ENCODE measurements at places on chromosomes 2 and 18. TPM values are rescaled to one million over a fixed set of nuclear protein-coding genes. Genes with fewer than 3 reads are reported as not detected.

- no peak overlapping the region for H3K4me3 ChIP-seq
- no peaks in the 10 kb centered on the region for H3K4me1 ChIP-seq
- H3K27me3 ChIP-seq: no peaks in the 10 kb centered on the region
- DNase-seq: no peak
- H3K36me3 ChIP-seq: no peaks in the 10 kb centered on the region
Observed at GRCh38 chr2:98390571-98391476, 44.6 kb downstream of the CNGA3 start.

DNA sequence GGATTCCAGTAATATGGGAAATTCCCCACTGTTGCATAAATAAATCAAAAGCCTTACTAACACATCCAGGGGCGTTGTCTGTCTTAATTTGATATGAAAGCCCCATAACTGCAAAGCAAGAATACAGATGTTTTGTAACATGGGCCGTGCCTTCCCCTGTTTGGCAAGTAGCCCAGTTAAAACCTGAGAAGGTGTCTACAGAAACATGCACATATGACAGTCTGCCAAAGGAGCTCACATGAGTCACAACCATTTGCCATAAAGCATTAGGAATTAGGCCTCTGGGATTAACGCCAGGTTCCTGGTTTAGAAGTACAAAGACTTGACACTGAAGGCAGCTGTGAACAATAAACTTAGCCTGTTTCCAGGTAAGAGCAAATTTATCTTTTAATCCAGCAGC is 43.1 kb upstream of the LONRF2 start:
- peak; percentile 13 for DNase-seq
- H3K36me3 ChIP-seq: no peaks in the 10 kb centered on the region
- no peak overlapping the region for H3K27ac ChIP-seq
- no peaks in the 10 kb centered on the region for H3K4me1 ChIP-seq

- H3K4me3 ChIP-seq: no peak overlapping the region
- no peak for DNase-seq
Observed at GRCh38 chr18:21689736-21690135, 14.8 kb downstream of the ABHD3 start.

- no peak for DNase-seq
- peaks cover 11% of the 10 kb centered on the region for H3K4me1 ChIP-seq
- no peak overlapping the region for H3K27ac ChIP-seq
- H3K4me3 ChIP-seq: no peak overlapping the region
- H3K27me3 ChIP-seq: peaks cover 5% of the 10 kb centered on the region
- no peaks in the 10 kb centered on the region for H3K36me3 ChIP-seq
Observed at GRCh38 chr2:70949086-70949485, 13.4 kb downstream of the ATP6V1B1 start.

GRCh38 chr18:66440433-66440832 is 163.5 kb downstream of the CDH19 start:
- H3K36me3 ChIP-seq: no peaks in the 10 kb centered on the region
- H3K4me1 ChIP-seq: peaks cover 7% of the 10 kb centered on the region
- no peak for DNase-seq
- no peak overlapping the region for H3K27ac ChIP-seq
- H3K4me3 ChIP-seq: no peak overlapping the region
- H3K27me3 ChIP-seq: no peaks in the 10 kb centered on the region

GRCh38 chr2:189249171-189249570 is 69.6 kb upstream of the COL5A2 start:
- H3K27me3 ChIP-seq: no peaks in the 10 kb centered on the region
- no peak overlapping the region for H3K4me3 ChIP-seq
- no peak for DNase-seq
- H3K36me3 ChIP-seq: no peaks in the 10 kb centered on the region
- peaks cover 6% of the 10 kb centered on the region for H3K4me1 ChIP-seq

- no peak overlapping the region for H3K4me3 ChIP-seq
- no peak overlapping the region for H3K27ac ChIP-seq
- no peaks in the 10 kb centered on the region for H3K27me3 ChIP-seq
- no peaks in the 10 kb centered on the region for H3K36me3 ChIP-seq
- no peaks in the 10 kb centered on the region for H3K4me1 ChIP-seq
- DNase-seq: no peak
Observed at GRCh38 chr18:78673516-78674321, 305.9 kb upstream of the SALL3 start.

DNA sequence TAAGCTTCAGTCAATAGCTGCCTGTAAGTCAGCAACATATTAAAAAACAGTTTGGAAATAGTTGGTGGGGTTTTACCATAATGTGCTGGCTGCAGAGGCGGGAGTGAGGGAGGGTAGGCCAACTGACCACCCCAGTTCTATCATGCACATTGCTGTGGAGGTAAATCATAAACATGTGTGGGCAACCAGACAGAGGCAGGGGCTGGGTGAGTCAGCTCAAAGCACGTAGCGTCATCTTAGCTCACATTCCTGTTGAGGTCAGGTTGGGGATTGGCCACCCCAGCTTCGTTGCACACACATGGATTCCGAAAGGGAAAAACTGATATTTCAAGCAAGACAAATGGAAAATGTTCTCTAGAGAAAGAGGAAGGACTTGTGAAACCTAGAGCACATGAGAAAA is 19.5 kb downstream of the GPR45 start:
- no peak overlapping the region for H3K27ac ChIP-seq
- no peaks in the 10 kb centered on the region for H3K36me3 ChIP-seq
- peak; percentile 21 for DNase-seq
- H3K4me1 ChIP-seq: peaks cover 2% of the 10 kb centered on the region
- H3K27me3 ChIP-seq: no peaks in the 10 kb centered on the region

- DNase-seq: no peak
- H3K27ac ChIP-seq: no peak overlapping the region
- no peaks in the 10 kb centered on the region for H3K27me3 ChIP-seq
- no peak overlapping the region for H3K4me3 ChIP-seq
- H3K4me1 ChIP-seq: no peaks in the 10 kb centered on the region
Observed at GRCh38 chr18:68693091-68693815, 21.7 kb downstream of the TMX3 start.

DNA sequence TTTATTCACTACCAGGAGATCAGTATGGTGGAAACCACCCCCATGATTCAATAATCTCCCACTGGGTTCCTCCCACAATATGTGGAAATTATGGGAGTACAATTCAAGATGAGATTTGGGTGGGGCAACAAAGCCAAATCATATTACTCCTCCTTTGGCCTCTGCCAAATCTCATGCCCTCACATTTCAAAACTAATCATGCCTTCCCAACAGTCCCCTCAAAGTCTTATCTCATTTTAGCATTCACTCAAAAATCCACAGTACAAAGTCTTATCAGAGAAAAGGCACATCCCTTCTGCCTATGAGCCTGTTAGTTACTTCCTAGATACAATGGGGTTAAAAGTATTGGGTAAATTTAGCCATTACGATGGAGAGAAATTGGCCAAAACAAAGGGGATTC is 989.5 kb upstream of the CNTNAP5 start:
- no peaks in the 10 kb centered on the region for H3K4me1 ChIP-seq
- H3K27me3 ChIP-seq: 0 out of 2 replicates have a peak, but pooled peaks cover 5% of the 10 kb centered on the region
- no peak overlapping the region for H3K27ac ChIP-seq
- H3K36me3 ChIP-seq: no peaks in the 10 kb centered on the region
- no peak overlapping the region for H3K4me3 ChIP-seq

DNA sequence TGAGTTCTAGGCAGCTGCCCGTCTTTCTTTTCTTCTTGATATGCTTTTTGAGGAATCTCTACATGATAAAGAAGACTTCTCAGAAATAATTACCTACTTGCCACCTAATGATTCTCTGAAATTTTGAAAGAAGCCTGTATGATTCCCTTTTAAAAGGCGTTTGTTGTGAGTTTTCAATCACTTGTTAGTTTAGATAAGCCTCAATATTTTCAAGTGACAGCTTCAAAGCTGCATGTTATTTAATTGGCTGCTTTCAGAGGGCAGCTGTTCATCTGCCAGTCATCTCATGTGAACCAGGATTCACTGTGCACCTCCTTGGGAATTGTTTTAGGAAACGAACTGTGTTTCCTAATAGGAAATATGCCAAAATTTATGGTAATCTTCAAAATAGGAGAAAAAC is 938.1 kb downstream of the CPS1 start:
- no peaks in the 10 kb centered on the region for H3K27me3 ChIP-seq
- H3K36me3 ChIP-seq: no peaks in the 10 kb centered on the region
- no peak overlapping the region for H3K27ac ChIP-seq

GRCh38 chr2:211045025-211045424 is 488.6 kb downstream of the CPS1 start:
- H3K27me3 ChIP-seq: no peaks in the 10 kb centered on the region
- H3K36me3 ChIP-seq: no peaks in the 10 kb centered on the region
- no peak overlapping the region for H3K4me3 ChIP-seq
- no peak for DNase-seq
- no peak overlapping the region for H3K27ac ChIP-seq

DNA sequence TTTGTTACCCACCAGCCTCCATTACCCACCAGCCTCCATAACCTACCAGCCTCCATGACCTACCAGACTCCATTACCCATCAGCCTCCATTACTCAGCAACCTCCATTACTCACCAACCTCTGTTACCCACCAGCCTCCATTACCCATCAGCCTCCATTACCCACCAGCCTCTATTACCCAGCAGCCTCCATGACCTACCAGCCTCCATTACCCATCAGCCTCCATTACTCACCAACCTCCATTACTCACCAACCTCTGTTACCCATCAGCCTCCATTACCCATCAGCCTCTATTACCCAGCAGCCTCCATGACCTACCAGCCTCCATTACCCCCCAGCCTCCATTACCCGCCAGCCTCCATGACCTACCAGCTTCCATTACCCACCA is 133.3 kb upstream of the HS6ST1 start:
- H3K27me3 ChIP-seq: no peaks in the 10 kb centered on the region
- H3K36me3 ChIP-seq: no peaks in the 10 kb centered on the region
- no peaks in the 10 kb centered on the region for H3K4me1 ChIP-seq

DNA sequence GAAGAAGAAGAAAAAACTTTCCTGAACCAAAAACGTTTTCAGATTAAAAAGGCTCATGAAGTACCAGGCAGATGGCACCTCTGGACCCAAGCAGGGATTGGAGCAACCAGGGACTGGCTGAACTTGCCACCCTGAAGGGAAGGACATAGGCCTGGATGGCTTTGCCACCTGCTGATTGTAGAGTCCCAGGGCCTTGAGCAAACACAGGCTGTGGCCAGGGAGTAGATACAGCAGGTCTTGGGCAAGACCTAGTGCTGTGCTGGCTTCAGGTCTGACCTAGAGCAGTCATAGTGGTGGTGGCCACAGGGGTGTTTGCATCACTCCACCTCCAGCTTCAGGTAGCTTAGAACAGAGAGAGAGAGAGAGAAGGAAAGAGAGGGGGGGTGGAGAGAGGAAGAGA is 231.5 kb upstream of the FBXO11 start:
- 0 out of 2 replicates have a peak, but pooled peaks cover 7% of the 10 kb centered on the region for H3K27me3 ChIP-seq
- no peak overlapping the region for H3K27ac ChIP-seq
- DNase-seq: no peak

DNA sequence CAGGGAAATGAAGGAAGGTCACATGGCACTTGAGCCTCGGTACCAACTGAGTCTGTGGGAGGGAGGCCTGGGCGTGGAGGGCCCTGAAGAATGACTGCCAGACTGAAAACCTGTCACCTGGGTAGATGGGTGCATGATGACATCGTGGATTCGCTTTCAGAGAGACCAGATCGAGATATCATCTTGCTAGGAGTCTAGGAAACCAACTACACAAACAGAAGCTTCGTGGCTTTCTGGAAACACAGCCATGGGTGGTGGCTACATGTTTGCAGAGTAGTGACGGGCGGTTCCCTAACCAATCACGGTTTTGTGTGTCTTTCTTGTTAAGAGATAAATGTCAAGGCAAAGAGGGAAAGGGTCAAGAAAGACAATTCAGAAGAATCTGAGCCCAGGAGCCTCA is 155.0 kb downstream of the EIPR1 start:
- no peak overlapping the region for H3K27ac ChIP-seq
- no peak for DNase-seq
- H3K36me3 ChIP-seq: no peaks in the 10 kb centered on the region

- H3K4me1 ChIP-seq: no peaks in the 10 kb centered on the region
- H3K27me3 ChIP-seq: no peaks in the 10 kb centered on the region
- no peak overlapping the region for H3K27ac ChIP-seq
Observed at GRCh38 chr2:153287109-153287801, 191.3 kb downstream of the RPRM start.

DNA sequence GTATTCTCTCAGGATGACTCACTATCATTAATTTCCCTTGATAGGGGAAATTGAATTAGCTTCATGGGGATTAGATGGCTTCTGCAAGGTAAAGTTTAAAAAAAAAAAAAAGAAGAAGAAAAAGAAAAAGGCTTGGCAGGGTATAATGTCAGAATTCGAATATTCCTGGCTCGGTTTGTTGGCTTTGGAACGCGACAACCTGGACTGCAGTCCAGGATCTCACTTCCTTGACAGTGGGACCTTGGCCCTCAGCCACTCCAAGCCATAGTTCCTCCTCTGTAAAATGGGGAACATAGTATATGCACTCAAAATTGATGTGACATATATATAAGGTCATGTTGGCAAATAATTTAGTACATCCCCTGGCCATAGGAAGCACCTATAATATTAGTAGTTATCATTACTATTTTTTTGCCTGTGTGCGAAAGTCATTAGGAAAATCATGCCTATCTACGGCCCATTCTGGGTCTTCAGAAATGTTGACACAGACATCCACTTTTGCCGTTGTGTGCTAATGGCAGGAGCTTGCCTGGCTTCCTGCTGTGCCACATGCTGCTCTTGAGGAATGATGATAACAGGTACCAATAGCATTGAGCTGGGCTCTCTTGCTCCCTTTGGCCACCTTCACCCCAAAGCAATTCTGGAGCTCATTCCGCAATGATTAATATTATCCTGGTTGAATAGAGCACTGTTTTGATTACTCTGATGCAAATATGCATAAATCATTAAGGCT is 97.9 kb downstream of the MTCL1 start:
- H3K36me3 ChIP-seq: no peaks in the 10 kb centered on the region
- H3K4me3 ChIP-seq: no peak overlapping the region
- H3K27me3 ChIP-seq: no peaks in the 10 kb centered on the region

- no peak overlapping the region for H3K4me3 ChIP-seq
- DNase-seq: peak; percentile 57
- H3K27ac ChIP-seq: no peak overlapping the region
- peaks cover under 1% of the 10 kb centered on the region for H3K4me1 ChIP-seq
- no peaks in the 10 kb centered on the region for H3K36me3 ChIP-seq
Observed at GRCh38 chr2:119174216-119174992, 15.9 kb upstream of the C1QL2 start.

- DNase-seq: no peak
- no peak overlapping the region for H3K4me3 ChIP-seq
- H3K4me1 ChIP-seq: peaks cover 8% of the 10 kb centered on the region
- no peaks in the 10 kb centered on the region for H3K36me3 ChIP-seq
Observed at GRCh38 chr2:162926907-162927306, 88.3 kb upstream of the KCNH7 start.

The HEATR5B gene
- total RNA-seq: 23.9 TPM

The MAP3K19 gene
- total RNA-seq: not detected

The COL5A2 gene
- 215 TPM for total RNA-seq

The RNF125 gene
- total RNA-seq: 0.41 TPM

The LYG2 gene
- total RNA-seq: 0.30 TPM

The RND3 gene
- 31.7 TPM for total RNA-seq

The RSAD2 gene
- total RNA-seq: not detected

Measured in SJCRH30 (cell line).